Cortex of kidney (tissue), 1 donor: ENCODE measurements at places on chromosomes 2 and 18.

GRCh38 chr2:82172483-82172882, 1867.9 kb upstream of the LRRTM1 start:
- no peak for DNase-seq

GRCh38 chr2:197250084-197250397, 60.5 kb downstream of the ANKRD44 start:
- no peak for DNase-seq

DNA sequence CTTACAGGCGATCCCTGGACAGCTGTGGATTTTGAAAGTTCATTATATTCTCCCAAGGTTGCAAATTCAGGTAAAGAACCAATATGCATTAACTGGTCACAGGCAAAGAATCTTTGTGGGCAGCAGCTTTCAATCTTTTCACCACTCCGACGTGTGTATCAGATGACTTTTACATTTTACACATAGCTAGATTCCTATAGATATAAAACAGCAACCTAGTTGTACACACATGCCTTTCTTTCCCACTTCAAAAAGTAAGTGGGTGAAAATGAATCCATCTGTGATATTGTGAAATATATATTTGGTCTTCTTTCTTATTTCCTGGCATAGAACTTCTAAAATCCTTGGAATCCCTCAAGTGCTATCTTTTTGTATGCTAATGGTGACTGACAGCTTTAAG, 72.5 kb downstream of the SCG2 start:
- no peak for DNase-seq

GRCh38 chr2:174485788-174486562, 854 bp downstream of the GPR155 start:
- DNase-seq, result no peak

GRCh38 chr18:5451150-5451549, 92.6 kb downstream of the EPB41L3 start:
- DNase-seq, result no peak

DNA sequence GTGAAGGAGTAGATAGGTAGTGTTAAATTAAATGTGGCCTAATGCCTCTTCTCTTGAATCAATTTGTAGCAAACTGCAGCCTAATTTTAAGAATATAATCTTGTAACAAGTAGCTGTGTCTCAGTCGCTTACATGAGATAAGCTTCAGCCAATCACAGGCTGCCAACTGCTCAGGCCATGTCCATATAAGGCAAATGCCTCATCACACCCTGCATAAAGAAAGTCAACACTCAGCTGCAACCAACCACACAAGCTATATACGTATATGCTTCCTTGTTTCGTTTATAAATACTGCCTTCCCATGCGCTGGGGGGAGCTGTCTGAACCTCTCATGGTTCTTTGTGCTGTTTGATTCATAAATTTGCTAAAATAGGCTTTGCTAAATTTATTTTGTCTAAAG, 476.3 kb downstream of the TRIB2 start:
- DNase-seq, result no peak

DNA sequence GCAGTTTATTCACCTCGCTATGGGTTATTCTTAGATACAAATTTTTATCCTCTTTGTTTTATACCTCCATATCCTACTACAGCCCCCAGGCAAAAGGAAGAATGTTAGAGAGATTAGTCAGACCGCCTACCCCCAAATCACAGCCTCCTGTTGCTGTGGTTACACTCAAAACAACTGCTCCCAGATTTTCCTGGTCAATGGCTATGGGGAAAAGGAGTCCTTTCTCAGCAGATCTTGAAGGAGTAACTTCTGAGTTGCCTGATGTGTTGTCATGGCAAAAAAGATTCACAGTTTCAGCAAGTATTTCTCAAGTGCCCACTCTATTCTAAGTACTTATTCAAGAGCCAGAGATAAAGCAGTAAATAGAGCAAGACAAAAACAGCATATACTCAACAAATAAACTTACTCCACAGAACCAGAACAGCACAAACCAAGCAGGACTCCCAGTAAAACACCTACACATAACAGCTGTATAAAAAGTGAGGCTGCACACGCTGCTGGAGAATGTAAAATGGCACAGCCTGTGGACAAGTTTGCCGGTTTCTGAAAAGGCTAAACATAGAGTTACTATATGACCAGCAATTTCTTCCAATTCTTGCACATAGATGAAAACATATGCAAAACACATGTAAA, 104.8 kb downstream of the NOL10 start:
- DNase-seq, result no peak

DNA sequence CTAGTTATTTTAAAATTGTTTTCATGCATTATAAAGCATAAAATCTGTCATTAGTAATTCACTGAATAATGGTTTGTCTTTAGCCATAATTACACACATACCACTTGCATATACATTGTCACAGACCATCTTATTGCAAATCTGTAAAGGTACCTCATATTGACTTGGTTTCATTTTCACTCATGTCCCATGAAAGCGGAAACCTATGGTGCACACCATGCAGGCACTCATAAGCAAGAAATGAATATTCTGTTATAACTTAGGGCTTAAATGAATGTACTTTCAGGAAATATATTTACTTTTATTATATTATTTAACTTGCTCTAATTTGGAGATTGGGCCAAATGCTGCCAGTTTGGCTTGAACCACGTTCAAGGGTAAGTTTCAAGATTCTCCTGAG, 29.2 kb upstream of the STK17B start:
- DNase-seq, result no peak

DNA sequence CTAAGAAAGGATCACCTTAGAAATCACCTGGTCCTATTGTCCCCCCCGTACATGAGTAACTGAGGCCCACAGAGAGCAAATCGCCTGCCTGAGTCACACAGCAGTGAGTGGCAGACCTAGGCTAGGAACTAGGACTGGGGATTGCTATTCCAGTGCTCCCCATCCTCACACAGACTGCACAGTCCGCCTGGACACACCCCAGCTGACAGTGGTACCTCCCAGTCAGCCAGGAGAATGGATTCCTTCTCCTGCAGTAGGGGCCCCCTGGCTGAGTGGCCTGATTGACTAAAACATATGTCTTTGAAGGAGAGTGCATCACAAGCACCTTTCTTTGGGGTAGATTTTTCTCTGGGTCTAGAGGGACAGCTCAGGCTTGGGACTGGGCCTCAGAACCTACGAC, 32.4 kb upstream of the SLC35F6 start:
- no peak for DNase-seq

DNA sequence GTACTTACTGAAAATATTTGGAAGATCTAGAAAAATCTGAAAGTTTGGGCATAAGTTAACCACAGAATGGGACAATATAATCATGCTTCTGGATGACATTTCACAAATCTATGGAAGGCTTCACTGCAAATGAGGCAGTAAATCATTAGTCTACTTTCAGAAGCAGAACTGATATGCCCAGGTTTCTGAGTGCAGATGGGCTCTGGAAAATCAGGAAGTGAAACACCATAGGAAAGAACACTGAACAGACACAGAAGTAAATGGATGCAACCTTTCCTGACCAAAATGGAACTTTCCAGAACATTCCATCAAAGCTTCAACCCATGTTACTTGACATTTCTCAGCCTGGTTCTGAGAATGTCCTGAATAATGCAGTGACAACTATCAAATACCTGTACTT, 55.1 kb downstream of the KCNG3 start:
- no peak for DNase-seq

DNA sequence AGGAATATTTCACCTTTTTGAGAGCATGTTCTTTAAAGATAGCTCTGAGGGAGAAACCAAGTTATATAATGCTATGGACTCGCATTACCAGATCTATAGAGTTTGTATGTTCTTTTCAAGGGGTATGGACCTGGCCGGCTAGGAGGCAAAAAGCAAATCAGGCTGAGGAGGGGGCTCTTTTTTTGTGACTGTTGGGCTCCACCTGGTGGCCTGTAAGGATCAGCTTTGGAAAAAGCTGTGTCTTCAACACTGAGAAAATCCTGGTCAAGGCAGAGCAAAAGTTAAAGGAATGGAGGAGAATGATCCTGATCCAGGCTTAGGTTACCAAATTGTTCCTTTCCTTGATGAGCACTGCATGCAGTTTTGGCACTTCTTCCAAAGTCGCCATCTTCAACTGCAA, 180.5 kb downstream of the DIS3L2 start:
- no peak for DNase-seq

DNA sequence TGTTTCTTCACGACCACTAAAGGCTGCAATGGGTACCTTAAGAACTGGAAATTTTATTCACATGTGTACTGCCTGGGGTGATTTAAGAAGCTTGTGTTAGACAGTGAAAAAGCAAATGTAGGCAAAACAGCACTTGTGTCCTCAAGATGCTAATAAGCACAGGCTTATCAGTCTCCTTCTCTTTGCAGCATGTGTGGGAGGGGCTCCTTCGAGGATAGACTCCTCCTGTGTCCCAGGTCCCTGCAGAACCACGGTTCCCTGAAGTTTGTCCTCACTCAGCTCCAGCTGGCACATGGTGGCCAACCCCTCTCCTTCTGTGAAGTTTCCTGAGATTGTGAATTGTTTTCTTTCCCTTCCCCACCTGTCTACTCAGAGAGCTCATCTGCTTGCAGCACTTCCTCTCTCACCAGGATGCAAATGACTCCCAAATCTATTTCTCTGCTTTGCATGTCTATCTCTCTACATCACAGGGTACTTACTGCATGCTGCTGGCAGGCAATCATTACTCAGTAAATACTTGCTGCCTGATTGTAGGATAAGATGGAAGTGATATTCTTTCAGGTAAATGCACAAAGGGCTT, 589.6 kb upstream of the KLHL29 start:
- DNase-seq, result no peak

DNA sequence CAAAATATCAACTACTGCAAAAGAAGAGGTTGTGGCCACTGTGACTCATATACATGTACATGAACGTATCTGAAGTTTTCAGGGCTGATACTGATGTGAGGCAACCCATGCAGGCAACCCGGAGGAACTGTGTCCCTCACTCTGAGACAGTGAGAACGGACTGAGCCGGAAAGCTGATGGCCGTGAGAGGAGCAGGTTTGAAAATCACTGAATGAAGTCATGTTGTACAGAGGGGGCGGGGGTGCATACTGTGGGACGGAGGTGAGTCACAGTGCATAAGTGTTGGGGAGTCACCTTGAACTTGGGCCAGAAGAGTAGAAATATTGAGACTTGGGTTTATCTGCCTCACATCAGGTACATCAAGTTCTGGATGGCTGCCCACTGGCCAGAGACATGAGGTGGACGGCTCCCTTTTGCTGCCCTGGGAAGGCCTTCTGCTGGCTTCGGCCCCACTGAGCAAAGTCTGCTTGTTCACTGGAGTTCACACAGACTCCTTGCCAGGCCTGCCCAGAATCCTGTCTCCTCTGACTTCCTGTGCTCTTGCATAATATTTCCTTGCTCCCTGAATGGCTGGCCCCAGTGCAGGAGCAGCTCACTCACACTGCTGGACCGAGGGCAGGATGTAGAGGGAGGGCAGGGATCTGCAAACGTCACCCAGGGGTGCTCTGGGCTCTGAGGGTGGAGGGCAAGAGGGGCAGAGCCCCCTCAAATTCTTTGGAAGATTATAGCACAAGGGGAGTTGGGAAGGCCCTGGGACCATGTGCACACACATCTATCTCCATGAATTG, 18.1 kb downstream of the EPAS1 start:
- DNase-seq, result no peak

GRCh38 chr2:69554568-69554967, 89.0 kb downstream of the AAK1 start:
- DNase-seq, result no peak

- no peak for DNase-seq
Measured at GRCh38 chr2:219176818-219177551, at the start of gene CNPPD1. TSS of gene CNPPD1 (minus strand) at chr2:219176925. CDS start at chr2:219176828, 97 bp downstream.

GRCh38 chr18:47490882-47491281, 239.4 kb upstream of the SKOR2 start:
- DNase-seq, result no peak

- no peak for DNase-seq
Measured at GRCh38 chr2:42853549-42854206, 61.3 kb upstream of the HAAO start.

- DNase-seq, result no peak
Measured at GRCh38 chr18:62164855-62165487, 21.9 kb downstream of the PIGN start.

DNA sequence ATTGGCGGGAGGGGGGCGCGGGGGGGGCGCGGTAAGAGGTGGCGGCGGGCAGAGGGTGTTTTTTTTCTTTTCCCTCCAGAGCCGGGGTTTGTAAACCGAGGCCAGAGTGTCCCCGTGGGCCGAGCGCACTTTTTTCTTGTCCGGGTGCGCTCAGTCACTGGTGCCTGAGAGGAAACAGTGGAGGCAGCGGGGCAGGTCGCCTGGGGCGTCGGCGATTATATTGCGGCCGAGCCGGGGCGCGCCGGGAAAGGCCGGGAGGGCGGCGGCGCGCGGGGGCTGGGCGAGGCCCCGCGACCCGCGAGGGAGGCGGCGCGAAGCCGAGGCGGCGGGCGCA, 275 bp downstream of the HOXD8 start:
- DNase-seq, result no peak

GRCh38 chr18:11761553-11761952, 72.5 kb downstream of the GNAL start:
- DNase-seq, result no peak

DNA sequence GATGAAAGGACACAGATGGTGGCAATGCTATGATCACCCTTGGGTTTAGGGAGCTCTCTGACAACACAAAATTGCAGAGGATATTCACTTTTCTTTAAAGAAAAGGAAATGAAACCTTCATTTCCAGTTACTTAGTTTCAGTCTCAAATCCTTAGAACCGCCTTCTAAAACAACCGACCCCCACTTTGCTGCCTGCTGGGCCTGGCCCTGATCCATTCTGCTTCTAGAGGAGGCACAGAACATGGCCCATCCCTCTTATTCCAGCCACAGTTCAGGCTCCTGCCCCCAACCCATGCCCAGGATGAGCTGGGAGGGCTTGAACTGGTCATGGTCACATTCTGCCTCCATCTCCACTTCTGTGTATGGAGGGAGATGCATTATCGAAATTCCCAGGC, 311.6 kb downstream of the EN1 start:
- no peak for DNase-seq

- no peak for DNase-seq
Measured at GRCh38 chr18:3248658-3249359, 1.2 kb downstream of the MYL12A start.

GRCh38 chr2:230664128-230664527, 48.5 kb upstream of the CAB39 start:
- DNase-seq, result no peak

GRCh38 chr2:176493226-176493825, 224.1 kb downstream of the MTX2 start:
- DNase-seq, result no peak

- no peak for DNase-seq
Measured at GRCh38 chr2:2935445-2936149, 442.0 kb downstream of the EIPR1 start.

DNA sequence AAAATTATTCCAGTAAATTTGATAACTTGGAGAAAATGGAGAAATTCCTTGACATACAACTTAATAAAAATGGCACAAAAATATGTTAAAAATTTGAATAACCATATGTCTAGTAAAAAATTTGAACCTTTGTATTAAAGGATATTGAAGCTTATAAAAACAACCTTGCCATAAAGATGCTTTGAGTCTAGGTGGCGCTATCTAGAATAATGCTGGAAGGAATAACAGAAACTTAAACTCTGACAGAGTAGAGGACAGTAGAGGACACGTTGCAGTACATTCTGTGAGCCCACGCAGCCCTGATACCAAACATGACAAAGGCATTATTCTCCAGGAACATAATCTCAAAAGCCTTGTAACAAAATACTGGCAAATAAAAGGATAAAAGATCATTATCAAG, 44.7 kb upstream of the ALKAL2 start:
- DNase-seq, result no peak
